ENCODE measurements at places on chromosomes 12 and 14.
A peak's percentile ranks its signal among the peaks of the same experiment; 100 is the strongest.

- DNase-seq, result no peak
Observed at GRCh38 chr12:101939306-101939705, 61.9 kb downstream of the DRAM1 start.

DNA sequence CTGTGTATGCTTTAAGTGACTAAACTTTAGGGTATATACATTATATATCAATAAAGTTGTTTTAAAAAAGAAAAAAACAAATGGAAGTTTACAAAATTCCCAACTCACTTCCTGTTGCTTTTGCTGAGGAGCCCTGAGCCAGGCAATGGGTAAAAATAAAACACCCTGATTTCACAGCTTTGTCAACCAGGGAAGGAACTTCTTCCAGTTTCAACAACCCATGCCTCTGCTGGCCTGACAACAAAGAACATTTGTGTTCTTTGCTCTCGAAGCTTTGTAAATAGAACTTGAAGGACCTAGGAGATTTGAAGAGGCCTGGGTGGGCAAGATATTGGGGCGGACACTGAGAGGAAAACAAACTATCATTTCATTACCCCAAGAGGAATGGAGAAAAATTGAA is 141.2 kb upstream of the NOS1 start:
- no peak for DNase-seq

DNA sequence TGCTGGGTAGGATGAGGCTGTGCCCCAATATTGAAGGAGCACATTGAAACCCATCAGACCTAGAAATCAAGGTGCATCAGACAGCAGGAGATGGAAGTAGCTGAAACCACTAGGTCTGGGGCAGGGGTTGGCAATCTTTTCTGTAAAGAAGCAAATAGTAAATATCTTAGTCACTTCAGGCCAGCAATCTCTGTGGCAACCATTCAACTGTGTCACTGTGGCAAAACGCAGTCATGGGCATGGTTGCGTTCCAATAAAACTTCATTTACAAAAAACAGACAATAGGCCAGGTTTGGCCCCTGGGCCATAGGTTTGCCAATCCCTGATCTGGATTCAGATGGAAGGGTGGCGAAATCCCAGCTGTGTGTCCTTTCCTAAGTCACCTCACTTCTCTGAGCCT is 397.3 kb downstream of the MED13L start:
- no peak for DNase-seq

- DNase-seq, result peak; percentile 58
Observed at GRCh38 chr12:32312049-32312670, 87.2 kb upstream of the FGD4 start.

GRCh38 chr12:96194576-96194889 is 358 bp downstream of the ELK3 start:
- no peak for DNase-seq

DNA sequence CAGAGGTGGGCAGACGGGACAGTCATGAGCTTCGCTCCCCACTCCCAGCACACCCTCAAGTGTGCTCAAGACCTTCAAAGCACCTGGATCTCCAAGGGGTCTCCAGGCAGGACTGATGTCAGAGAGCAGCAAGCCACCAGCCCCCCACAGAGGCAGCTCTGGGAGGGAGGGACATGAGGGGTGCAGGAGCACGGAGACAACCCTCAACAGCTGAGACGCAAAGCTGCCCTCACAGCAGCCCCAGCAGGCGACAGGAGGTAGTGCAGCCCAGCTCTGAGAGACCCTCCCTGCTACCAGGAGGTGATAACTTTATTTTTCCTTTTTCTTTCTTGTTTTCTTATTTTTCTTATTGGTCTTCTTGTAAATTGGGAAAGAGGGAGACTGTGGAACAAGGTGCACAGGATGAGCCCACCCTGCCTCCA is 17.9 kb downstream of the SIVA1 start:
- DNase-seq, result no peak

DNA sequence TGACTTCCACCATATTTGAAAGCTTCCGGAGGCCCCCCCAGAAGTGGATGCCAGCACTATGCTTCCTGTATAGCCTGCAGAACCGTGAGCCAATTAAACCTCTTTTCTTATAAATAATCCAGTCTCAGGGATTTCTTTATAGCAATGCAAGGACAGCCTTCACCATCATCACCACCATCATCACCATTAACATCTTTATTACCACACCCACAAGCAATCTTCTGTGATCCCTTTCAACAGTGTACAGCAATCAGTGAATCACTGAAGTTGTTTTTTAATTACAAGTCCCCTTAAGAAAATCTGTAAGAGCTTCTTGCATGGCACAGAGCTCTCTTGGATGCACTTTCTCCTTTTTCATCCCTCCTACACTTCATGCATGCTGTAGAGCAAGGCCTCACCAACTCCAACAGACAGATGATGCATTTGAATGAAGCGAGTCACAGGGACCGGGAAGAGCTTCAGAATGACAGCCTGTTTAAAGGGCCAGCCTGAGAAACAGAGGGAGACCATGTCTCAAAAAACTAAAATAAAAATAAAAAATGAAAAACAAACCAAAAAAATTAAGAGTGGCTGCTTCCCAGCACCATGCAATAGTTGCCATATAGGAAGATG is 83.6 kb upstream of the VASH1 start:
- DNase-seq, result no peak

DNA sequence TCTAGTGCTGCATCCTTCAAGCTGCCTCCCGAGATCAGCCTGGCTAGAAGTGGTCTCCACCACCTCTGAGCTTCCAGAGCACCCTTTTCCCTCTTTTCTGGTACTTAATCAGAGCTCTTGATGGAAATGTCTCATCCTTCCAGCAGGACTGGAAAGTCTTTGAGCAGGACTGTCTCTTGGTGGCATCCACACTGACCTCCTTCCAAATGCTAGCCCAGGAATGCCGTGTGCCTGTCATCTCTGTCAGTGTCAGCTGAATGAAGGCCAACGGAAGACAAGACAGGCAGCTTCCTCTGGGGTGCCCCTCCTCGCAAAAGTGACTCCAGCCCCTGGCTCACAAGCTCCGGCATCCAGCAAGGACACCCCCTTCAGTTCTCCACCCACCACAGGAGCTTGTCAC is 171.3 kb upstream of the FKBP4 start:
- DNase-seq, result no peak

GRCh38 chr12:49511410-49511809 is 27.4 kb upstream of the KCNH3 start:
- no peak for DNase-seq

GRCh38 chr12:109736552-109737108 is 23.0 kb downstream of the FAM222A start:
- peak; percentile 92 for DNase-seq

DNA sequence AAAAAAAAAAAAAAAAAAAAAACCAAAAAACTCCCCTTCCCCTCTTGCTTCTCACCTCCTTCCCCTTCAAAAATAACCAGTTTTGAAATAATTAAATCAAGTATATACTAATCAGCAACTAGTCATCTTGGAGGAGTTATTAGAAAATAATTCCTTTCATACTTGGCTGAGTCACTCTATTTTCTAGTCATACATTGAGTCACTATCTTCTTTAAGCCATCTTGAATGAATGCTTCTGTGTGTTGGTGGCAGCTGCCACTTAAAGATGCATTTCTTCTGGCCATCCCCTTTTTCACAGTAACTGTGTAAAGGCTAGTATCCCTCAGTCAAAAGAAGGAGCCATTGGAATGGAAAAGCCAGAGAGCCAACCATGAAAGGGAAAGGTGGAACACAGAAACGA is 84.2 kb upstream of the TMEM263 start:
- no peak for DNase-seq

- DNase-seq, result no peak
Observed at GRCh38 chr14:30779210-30779609, 95.1 kb upstream of the COCH start.

DNA sequence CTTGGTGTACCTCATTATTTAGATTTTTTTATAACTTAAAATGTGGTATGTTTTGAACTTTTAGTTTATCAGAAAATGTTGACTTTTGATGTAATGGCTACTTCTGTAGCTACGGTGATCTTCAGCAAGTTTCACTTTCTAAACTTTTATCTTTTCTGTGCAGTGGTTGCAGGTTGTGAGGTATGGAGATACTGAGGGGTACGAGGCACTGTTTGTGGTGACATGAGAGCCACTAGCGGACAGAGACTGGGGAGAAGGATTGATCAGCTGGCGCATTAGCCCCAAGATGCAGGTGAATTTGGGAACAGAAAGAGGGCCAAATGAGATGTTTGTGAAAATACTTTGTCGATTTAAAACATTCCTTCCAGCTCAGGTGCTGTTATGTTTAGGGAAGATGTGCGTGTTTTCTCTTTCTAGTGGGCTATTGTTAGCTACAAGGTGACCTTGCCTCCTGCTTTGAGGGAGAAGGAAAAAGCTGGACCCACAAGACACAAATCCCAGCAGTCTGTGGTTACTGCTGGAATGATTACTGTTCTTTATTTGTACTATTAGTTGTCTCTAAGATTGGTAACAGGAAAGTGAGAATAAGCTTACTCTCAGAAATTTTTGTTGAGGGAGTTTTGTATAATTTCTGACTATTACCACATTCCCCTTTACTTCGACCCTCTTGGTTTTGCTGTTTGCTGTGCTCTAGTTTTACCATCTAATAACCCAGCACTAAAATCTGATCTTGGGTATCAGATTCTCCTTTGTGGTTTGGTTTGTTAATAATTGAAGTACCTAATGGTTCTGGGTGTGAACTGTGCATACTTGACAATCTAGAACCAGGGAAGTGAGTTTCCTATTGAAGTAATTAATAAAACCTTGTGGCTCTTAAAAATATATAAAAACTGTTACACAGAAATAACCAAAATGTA is 61.7 kb downstream of the FBXO34 start:
- DNase-seq, result no peak

DNA sequence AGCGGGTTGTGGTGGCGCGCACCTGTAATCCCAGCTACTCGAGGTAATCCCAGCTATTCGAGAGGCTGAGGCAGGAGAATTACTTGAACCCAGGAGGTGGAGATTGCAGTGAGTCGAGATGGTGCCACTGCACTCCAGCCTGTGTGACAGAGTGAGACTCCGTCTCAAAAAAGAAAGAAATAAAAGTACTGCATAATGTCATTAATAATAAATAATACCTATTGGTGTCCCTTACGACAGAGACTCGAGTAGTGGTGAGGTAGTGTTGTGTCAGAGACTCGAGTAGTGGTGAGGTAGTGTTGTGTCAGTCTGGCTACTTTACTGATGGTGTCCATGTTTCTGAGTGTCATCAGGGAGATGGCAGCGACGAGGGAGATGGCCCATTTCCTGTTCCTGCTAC is 1.3 kb downstream of the GLS2 start:
- DNase-seq, result no peak

- DNase-seq, result no peak
Observed at GRCh38 chr14:85024931-85025330, 505.0 kb upstream of the FLRT2 start.

- no peak for DNase-seq
Observed at GRCh38 chr12:27824126-27824842, 44.2 kb upstream of the MANSC4 start.

GRCh38 chr14:50371546-50371945 is 25.1 kb downstream of the CDKL1 start:
- DNase-seq, result no peak

- DNase-seq, result no peak
Observed at GRCh38 chr14:57549765-57550420, 56.2 kb upstream of the CCDC198 start.

GRCh38 chr14:90681929-90682328 is 134.3 kb downstream of the TTC7B start:
- no peak for DNase-seq

DNA sequence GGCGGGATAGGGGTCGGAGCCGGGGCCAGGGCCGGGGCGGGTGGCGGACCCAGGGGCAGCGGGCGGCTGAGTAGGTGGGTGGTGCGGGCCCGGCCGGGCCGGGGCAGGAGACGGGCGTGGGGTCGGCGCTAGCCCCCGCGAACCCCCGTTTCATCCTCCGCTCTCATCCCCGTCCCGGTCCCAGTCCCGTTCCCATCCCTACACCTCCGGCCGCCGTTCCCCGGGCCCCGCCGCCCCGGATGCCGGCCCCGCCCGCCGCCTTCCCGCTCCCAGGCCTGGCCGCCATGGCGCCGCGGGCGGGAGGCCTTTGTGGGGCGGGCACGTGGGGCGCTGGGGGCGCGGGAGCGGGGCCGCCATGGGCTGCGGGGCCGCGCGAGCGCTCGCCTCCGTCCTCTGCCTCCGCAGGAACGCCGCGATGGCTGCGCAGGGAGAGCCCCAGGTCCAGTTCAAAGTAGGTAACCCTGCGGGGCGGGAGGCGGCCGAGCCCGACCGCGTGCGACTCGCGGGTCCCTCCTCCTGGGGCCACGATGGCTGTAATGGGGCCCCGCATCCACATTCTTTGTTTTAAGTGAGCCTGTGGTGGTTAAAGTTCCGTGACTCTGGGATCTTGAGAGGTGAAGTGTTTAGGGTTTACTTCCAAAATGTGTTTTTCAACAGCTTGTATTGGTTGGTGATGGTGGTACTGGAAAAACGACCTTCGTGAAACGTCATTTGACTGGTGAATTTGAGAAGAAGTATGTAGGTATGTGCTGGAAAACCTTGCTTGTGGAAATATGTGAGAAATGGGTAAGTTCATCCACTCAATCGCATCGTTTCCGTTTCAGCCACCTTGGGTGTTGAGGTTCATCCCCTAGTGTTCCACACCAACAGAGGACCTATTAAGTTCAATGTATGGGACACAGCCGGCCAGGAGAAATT is 572 bp downstream of the RAN start:
- DNase-seq, result peak; percentile 69

- no peak for DNase-seq
Observed at GRCh38 chr12:18375131-18375530, 113.8 kb downstream of the PIK3C2G start.

- no peak for DNase-seq
Observed at GRCh38 chr12:57517187-57517586, 3.1 kb downstream of the DDIT3 start.

GRCh38 chr14:52121441-52121840 is 52.6 kb upstream of the NID2 start:
- DNase-seq, result no peak

GRCh38 chr12:92143258-92143657 is 2.4 kb downstream of the BTG1 start:
- no peak for DNase-seq

- no peak for DNase-seq
Observed at GRCh38 chr14:34258318-34258717, 203.7 kb downstream of the SPTSSA start.

- DNase-seq, result no peak
Observed at GRCh38 chr12:69527506-69528272, 57.5 kb downstream of the FRS2 start.

- DNase-seq, result no peak
Observed at GRCh38 chr12:89704457-89704856, 4.2 kb downstream of the ATP2B1 start.

DNA sequence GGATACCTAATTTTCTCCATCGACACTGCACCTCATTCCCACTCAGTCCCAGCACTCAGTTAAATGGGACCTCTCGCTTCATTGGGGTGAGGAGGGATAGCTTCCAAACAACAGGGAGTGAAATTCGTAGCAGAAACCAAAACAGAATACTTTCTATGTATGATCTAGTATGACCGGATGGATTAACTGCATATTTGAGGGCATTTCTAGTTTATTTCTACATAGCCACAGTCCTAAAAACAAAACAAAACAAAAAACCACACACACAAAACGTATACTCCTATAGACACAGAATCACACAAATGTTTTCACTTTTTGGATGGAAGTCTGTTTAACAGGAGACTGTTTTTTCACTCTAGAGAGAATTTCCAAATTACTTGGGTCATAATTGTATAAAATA is 307.5 kb upstream of the FKBP4 start:
- no peak for DNase-seq

Measured in iPS-NIHi11 (cell line).